Stimulated activated CD4-positive, alpha-beta T cell treated with anti-CD3 and anti-CD28 coated beads, Interleukin-1b, Interleukin-23, amount 100 ng/mL, for 24 hours (primary cell): ENCODE measurements at places on chromosomes 7 and 10.

- DNase-seq: no peak
Observed at GRCh38 chr7:152866125-152866524, 106.6 kb downstream of the ACTR3B start.

GRCh38 chr10:22727663-22728062, 13.3 kb upstream of the PIP4K2A start:
- no peak for DNase-seq

DNA sequence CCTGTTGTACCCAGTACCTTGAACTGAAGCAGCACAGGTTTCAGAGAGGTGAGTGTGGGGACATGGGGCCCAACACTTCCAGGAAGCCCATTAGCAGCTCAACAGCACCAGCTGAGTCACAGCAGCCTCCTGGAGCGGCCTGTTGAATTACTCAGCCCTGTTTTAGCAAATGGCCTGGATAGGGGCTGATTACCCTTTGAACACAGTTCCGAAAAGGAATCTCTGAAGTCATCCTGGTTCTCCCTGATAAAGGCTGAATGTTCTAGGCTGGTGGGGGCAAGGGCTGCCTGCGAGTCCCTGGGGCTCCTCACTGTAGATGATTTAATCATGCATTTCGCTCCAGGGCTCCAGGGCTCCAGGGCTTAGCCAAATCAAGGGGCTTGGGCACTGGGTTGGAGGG, 287.5 kb downstream of the GRID1 start:
- no peak for DNase-seq

DNA sequence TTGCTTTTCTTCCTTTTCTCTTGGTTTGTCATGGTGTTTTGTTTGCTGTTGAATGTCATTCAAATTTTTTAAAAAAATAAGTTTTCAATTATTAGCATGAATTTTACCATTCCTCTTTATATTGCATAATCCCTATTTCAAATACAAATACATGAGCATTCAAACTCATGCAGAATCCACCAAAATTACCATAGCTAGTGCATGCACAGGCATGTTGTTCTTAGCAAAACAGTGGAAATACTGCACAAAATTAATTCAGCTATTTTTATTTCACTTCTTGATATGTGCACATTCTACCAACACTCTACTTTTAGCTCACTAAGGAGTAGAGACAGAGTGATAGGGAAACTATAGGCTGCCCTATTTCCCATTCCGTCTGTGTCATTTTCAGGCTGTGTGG, 670.1 kb upstream of the LRRN3 start:
- no peak for DNase-seq

DNA sequence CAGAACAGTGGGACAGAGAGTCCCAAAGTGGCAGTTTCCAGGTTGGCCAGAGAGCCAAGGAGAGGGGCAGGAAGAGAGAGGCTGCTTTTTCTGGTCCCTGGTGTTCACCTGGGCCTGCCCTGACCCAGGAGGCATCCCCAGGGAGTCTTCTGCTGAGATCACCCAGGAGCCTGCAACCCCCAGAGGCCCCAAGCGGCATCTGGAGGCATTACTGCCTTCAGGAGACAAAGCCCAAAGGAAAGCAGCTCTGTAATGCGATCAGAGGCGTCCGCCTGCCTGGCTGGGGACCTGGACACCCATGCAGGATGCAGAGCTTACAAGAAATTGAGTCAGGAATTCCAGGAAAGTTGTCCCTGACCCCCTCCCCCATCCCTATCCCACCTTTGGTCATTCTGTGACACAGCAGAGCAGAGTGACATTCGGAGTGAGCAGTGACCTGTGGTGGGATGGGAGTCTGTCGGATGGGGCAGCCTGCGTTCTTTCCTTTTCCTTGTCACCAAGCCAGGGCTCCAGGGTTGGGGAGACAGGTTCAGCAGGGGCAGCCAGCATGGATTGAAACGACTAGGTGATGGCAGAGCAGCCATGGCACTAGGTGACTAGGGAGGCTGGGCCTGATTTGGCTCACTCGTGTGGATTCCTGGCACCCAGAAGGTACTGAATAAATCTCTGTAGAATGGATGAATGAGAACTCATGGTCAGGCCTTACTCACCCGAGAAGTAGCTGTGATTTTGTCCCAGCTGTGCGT, 10.4 kb downstream of the UNC5B start:
- no peak for DNase-seq

DNA sequence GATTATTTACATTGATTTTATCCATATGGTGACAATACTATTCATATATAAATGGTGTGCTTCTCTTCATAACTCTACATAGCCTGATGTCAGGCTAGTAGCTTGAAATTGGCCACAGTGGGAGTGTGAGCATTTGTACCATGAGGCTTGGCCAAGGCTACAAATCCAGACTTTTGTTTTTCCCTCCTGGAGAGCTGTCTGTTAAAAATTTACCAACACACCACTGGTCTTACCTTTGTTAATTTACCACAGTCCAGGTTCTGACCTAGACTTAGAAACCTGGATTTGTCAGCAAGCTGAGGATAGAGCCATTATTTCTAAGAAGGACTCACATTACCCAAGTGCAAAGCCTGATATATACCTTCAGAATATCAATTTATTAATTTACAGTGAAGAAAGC, 45.5 kb upstream of the ATRNL1 start:
- no peak for DNase-seq
